CD8-positive, alpha-beta T cell (primary cell): ENCODE measurements at places on chromosomes 12 and 14.

DNA sequence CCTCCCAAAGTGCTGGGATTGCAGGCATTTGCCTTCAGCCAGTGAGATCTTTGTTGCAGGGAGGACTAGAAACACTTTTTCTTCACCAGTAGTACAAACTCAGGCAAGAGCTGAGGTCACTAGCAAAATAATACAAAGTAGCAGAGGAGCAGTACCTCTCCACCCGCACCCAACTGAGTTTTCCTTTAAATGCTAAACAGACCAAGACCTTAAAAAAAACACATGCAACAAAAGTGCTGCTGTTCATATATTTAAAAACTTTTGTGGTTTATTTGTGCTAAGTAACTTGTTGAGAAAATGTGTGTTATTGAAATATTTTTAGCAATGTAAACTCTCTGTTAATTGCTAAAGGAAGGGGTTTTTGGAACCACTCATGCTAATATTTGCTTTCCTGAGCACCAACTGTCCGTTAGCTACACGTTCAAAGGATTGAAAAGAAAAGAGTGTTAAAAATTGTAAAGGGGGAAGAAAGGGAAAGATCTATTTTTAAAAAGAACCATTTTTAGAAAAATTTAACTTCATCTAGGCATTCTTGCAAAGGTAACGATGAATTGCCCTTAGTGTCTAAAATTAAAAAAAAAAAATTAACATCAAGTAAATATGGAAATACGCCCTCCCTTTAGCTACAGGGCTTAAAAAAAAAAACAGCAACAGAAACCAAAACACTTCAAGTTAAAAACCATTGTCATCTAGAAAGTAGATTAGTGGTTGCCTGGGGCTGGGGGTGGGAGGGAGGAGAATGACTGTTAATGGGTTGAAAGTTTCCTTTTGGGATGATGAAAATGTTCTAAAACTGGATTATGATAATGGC lies 114.0 kb upstream of the KRAS start:
- DNase-seq = no peak

GRCh38 chr14:65255029-65255545 lies 152.8 kb upstream of the MAX start:
- DNase-seq = no peak

- DNase-seq = no peak
Measured at GRCh38 chr12:48002773-48003218, 1.5 kb downstream of the COL2A1 start.

DNA sequence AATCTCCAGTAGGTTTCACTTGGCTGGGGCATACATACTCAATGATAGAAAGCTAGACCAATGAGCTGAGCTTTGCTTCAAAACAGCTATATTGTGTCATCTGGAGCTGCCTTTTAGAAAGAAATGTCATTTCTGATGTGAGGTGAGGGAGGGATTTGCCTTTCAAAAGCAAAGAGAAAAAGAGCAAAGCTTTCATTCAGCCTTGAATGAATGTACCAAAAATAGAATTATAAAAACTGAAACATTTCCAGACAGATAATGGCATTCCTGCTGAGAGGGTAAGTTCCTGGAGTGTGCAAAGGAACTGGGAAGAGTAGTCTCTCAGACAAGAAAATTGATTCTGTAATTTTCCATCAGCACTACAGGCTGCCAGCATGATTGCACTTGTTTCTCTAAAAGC lies 710.0 kb downstream of the LRFN5 start:
- DNase-seq = no peak

GRCh38 chr12:107221913-107222312 lies 128.6 kb upstream of the CRY1 start:
- DNase-seq = no peak

DNA sequence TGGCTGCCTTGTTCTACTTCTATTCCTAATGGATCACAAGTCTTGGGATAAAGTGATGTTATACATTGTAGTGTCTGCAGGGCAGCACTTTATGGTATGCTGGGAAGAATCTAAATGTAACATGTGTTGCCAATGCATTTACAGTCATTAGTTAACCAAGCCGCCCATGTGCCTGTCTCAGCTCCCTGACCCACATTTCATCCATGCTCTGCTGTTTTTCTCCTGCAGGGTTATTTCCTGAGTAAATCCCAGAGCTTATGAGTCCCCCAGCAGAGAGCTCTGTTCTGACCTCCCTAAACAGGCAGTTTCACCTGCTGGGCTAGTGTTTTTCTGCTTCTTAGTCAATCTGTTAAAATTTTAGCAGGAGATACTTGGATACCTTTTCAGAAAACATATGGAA lies 4.4 kb upstream of the TMTC2 start:
- no peak for DNase-seq

DNA sequence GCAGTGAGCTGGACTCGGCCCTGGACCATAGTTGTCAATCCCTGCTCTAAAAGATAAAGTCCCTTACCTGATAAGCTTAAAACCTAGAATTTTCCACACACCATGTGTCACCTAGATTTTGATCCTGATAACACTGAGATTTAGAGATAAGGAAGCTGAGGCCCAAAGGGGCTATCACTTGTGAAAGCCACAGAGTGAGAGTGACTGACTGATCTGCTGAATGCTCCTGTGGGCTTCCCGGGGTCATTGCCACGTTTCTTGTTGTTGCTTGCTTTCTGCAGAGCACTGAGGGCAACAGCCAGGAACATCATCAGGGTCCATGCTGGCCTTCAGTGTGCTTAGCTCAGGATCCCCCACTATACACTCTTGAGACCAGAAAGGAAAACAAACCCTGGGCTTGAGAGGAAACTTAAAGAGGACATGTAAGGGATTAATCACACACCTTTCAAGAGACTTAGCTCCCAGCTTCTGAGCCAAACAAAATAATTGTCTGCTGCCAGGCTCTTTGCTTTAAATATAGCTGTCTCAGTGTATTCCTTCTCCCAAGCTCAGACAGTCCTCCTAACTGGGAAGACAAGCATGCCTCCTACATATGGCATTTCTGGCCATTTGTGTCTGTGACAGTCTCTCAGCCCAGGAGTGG lies 82.6 kb upstream of the ARHGAP5 start:
- DNase-seq = no peak

DNA sequence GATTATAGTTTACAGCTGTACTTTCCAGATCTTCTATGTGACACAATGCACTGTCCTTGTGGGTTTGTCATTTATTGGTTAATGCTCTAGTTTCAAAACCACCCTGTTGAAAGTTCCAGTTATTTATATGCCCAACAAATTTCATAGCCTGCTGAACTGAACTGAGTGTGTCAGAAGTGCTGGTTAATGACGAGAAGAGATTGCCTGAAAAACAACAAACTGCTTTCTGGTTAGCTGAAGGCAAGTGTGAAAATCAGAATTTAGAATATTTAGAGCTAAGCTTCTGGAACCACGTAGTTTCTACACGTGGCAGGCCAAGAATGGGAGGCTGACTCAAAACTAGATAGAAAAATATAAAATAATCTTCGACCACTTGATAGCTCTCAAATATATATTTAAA lies 19.1 kb upstream of the RIN3 start:
- no peak for DNase-seq

DNA sequence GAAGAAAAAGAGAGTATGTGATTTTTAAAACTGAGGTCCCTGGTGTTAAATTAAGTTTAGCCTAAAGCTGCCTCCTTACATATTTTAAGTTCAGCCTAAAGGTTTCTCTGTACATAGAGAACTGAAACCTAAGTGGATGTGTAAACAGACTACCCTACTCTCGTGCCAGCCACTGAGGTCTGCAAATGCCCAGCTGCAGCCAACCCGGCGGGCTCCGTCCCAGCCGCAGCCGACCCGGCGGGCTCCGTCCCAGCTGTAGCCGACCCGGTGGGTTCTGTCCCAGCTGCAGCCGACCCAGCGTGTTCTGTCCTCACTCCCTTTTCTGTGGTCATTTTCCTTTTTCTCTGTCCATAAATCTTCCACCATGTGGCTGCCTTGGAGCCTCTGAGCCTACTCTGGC lies 97.2 kb upstream of the SFSWAP start:
- DNase-seq = no peak

DNA sequence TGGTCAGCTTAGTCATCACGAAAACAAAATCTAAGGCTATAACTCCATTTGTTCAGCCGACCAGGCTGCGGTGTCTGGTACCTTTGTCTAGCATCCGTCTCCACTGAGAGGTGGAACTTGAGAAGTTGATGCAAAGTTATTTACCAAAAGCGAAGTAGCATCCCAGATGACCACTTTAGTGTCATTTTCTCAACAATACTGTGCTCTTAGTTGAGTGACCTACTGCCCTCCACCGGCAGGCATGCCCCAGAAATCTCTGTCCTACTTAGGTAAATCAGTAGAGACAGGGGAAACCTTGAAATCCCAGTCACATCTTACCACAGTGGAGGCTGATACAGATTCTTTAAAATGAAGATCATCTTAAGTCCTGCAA lies 1.3 kb upstream of the ST8SIA1 start:
- DNase-seq = no peak
